ENCODE measurements at places on chromosomes 6 and 20.

GRCh38 chr6:38018755-38019165, 199.2 kb downstream of the ZFAND3 start:
- no peak for DNase-seq

- no peak for DNase-seq
These were observed 1.4 kb downstream of the WFDC2 start for GRCh38 chr20:45470937-45471336.

GRCh38 chr6:65633501-65633900, 73.5 kb downstream of the EYS start:
- no peak for DNase-seq

DNA sequence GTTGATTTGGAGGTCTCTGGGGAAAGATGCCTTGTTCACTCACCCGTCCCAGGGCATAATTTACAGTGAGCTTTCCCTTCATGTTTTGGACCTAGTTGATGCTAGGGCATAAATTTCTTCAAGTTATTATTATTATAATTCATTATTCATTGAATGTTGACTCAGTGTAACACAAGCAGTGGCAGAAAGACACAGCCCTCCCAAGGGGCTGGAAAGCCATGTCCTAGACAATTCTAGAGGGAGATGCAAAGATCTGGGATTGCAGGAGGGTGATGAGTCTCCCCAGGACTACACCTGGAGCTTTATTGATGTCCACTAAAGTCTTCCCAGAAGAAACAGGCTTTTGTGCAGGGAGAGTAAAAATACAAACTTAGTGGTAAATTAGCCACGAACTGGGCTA, 322.0 kb upstream of the MOCS1 start:
- no peak for DNase-seq

GRCh38 chr6:137341681-137342195, 122.6 kb upstream of the IFNGR1 start:
- DNase-seq = peak; percentile 26

GRCh38 chr6:6760002-6760401, 171.5 kb downstream of the LY86 start:
- no peak for DNase-seq

- no peak for DNase-seq
These were observed 384.4 kb upstream of the IRAK1BP1 start for GRCh38 chr6:78482801-78483552.

GRCh38 chr20:50550531-50550930, 40.3 kb downstream of the PTPN1 start:
- DNase-seq = no peak

GRCh38 chr6:156691018-156691417, 86.2 kb upstream of the ARID1B start:
- no peak for DNase-seq

GRCh38 chr20:59151820-59152219, 11.8 kb upstream of the ZNF831 start:
- no peak for DNase-seq

- DNase-seq = no peak
These were observed 1347.5 kb upstream of the ADGRB3 start for GRCh38 chr6:67287566-67287965.

DNA sequence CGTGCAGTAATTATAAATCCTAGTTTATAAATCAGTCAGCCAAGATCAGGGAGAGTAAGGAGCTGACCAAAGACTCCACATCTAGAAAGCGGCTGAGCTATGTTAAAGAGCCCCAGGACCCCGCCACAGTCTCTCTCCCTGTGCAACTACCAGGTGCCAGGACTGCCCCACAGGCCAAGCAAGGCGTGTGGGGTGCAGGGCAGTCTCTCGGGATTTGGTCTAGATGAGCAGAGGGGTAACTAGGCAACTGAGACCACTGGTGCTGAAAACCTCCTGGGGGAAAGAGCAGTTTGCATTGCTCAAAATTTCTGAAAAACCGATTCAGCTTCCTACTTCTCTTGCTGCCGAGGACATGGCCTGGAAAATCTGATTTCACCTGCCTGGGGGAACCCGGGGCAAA, 10.4 kb downstream of the PMEPA1 start:
- no peak for DNase-seq

GRCh38 chr6:99416892-99417767, 8.0 kb downstream of the PNISR start:
- DNase-seq = no peak

DNA sequence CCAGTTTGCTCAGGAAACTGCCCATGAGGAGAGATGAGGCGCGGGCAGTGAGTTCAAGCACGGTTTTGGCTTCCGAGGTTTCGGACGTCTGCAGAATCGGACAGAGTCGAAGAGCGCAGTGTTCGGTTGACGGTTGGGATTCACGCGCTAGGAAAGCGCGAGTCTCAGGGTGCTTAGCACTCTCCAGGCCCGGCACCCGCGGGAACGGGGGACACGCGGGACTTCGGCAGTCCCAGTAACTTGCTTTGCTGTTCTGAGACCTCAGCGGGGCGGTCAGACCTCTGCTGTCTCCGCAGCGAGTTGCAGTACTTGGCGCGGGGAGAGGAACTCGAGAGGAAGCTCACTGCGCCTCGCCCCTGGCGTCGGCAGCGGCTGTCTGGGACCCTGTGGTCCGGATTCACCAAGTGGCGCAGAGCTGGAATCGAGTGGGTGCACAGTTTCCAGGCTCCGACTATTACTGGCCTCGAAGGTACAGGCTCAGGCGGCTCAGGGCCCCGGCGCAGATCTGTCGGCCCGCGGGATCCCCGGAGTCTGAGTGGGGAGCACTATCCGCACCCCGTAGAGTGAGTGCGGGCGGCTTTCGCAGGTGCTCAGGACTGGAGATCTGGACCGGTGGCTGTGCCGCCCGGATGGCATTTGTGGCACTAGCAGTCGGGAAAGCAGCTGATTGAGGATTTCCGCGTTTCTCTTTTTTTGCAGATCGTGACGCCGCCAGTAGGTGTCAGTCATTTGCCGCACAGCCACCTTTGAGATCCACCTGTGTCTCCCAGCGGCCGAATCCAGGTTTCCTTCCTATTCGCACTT, at the start of gene POM121L2:
Gene POM121L2, minus strand, starts transcription at position 128 of the 804 bp plus-strand sequence. Its CDS starts 103 bp downstream, at position 25.
- peak; percentile 77 for DNase-seq

- DNase-seq = peak; percentile 28
These were observed 97.8 kb upstream of the JAG1 start for GRCh38 chr20:10771435-10772140.

DNA sequence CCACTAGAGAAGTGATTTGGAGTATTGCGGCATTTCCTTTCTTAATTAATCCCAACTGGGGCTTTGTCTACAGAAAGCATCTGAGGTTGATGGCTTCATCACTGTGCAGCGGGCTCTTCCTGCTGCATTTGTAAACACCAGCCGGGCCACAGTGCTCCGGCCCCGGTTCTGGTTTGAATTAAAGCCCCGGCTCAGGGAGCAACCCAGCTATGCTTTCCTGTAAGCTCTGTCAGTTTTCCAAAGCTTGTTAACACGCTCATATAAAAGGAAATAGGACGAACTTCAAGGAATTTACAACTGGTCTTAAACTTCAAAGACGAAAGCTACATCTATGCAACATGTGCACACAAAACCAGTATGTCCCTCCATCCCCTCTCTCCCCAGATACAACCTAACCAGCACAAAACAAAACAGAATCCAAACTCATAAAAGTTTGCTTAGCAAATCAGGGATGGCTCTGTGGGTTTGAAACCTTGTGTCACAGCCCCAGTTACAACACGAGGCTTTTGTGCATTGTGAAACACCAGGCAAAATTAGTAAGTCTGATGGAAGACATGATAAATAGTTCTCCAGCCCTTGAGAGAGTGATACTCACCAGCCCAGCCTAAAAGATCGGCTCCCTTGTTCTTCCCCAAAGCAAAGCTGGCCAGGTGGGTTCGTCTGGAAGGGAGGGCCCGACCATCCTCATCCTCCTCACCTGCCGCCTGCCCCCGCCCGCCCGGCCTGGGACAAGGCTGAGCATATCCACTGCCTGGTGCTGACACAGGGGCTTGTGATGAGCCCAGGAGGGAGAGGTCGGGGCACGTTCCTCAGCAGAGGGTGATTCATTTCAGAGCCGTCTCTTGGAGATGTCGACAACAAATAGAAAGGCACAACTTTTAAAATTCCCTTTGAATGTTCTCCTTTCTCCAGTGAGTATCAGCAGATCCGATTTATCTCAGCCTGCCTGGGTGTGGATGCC, 197.9 kb downstream of the TFAP2C start:
- peak; percentile 96 for DNase-seq

DNA sequence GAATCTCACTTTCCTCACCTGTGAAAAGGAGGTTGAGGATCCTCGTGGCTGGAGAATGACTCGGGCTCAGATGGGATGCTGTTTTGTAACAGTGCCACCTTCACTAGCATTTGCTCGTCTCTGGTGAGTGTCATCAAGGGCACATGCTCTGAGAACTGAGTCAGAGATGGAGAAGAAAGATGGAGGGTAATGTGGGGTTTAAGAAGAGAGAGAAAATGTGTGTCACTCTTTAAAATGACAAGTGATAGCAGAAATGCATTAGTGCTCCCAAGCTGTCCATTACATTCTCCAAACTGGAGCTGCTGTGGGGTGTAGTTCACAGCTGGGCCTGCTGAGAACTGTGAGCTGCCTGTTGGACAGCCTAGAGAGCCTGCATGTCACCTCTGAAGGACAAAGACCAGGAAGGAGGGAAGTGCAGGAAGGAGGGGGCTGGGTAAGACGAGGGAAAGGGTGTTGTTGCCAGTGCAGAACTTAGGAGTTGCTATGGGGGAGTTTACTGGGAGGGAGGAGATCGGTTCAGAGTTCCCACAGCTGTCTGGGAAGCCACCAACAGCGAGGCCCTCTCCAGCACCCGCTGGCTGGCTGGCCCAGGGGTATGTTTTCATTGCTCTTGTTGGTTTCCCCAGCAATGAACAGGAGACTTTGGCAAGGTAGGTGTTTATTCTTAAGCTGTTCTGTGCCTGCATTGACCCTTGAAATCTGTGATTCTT, 19.8 kb downstream of the GMPR start:
- no peak for DNase-seq

DNA sequence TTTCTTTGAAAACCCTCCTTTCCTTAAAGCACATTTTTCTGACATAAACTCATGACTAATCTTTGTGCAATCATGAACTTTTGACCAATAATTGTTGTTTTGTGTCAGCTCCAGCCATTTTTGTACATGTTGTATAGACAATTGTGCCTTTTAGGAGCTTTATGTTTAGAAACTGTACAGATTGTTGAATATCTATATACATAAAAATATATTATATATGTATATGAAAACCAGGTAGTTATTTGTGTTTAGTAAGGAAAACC, 125.7 kb upstream of the EDN1 start:
- no peak for DNase-seq

- no peak for DNase-seq
These were observed 58.3 kb upstream of the TMEM170B start for GRCh38 chr6:11479296-11479695.

DNA sequence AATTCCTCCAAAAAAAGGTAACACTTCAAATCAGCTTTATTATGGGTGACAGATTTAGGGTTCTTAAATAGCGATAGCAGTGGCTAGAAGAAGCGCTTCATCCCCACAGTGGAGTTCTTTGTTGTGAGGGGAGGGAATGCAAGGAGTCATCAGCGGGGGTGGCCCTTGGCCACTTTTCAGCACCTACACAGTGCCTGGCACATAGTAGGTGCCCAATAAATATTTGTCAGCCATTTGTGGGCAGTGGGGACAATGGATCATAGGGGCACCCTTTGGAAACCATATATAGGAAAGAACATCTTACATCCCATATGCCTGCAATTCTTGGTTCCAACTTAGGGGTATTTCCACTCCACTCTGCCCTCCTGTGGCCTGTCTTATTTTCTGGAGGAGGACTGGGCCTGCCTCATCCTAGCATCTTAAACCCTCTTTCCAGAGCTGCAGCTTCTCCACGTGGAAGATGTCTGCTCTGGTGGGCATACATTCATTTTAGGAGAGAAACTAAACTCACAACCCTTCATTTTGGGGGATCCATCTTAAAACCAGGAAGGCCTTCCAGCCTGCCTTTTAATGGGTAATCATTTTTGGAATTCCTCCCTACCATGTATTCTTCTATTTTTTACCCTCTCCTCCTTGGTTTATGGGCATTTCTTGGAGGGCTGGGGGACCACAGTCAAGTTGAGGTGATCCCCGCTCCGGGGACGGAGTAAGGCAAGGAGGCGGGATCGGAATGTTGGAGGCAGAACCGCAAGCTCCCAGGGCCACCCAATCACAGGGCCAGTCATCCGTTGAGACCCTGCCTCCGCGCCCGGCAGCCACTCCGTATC, 2.6 kb upstream of the GPSM3 start:
- DNase-seq = peak; percentile 38
